ENCODE measurements at places on chromosomes 2 and 18. TPM values are rescaled to one million over a fixed set of nuclear protein-coding genes. Genes with fewer than 3 reads are reported as not detected.

Gene UGT1A5
- not detected for polyA plus RNA-seq

Gene NT5C1B
- polyA plus RNA-seq: not detected

GRCh38 chr2:231286964-231287363, 88.5 kb downstream of the ARMC9 start:
- no peak for DNase-seq
- H3K27me3 ChIP-seq: no peaks in the 10 kb centered on the region
- H3K4me3 ChIP-seq: no peak overlapping the region
- no peak overlapping the region for H3K27ac ChIP-seq

- no peak overlapping the region for H3K4me3 ChIP-seq
- no peaks in the 10 kb centered on the region for H3K27me3 ChIP-seq
- H3K36me3 ChIP-seq: no peaks in the 10 kb centered on the region
- no peak overlapping the region for H3K27ac ChIP-seq
These were observed 235.4 kb upstream of the SLC14A2 start for GRCh38 chr18:45379903-45380302.

GRCh38 chr18:58447402-58448095, 181.3 kb downstream of the ALPK2 start:
- no peak overlapping the region for H3K27ac ChIP-seq

DNA sequence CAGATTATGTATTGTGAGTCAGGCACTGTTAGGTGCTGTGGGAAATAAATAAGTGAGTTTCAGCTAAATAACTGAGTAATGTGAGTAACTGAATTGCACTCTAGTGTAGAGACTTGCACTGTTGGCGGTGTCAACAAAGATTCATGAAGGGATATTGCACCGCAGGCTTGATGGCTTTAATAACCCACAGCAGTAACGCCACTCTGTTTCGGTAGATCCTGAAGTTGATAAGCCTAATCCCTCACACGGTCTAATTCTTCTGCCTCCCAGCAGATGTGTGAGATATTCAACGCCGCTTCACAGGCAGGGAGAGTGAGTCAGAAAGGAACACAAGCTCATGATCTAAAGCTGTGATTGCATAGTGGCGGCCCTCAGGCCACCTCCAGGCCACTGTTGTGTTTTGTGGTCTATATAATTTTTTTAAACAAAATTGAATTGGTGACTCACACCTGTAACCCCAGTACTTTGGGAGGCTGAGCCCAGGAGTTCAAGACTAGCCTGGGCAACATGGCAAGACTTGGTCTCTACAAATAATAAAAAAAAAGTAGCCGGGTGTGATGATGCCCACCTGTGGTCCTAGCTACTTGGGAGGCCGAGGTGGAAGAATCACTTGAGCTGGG, 94.3 kb downstream of the LIPG start:
- no peaks in the 10 kb centered on the region for H3K4me1 ChIP-seq
- no peaks in the 10 kb centered on the region for H3K36me3 ChIP-seq
- no peak overlapping the region for H3K4me3 ChIP-seq
- H3K27me3 ChIP-seq: no peaks in the 10 kb centered on the region
- H3K27ac ChIP-seq: no peak overlapping the region

All from fibroblast of lung (primary cell).